Activated CD4-positive, alpha-beta T cell treated with anti-CD3 and anti-CD28 coated beads, Interleukin-2, amount 10 ng/mL, durations not matched to agents 7 days and 5 days (primary cell): ENCODE measurements at places on chromosomes 1 and 21. TPM values are rescaled to one million over a fixed set of nuclear protein-coding genes. Genes with fewer than 3 reads are reported as not detected.

The TNFSF4 gene
- 2.2 TPM for total RNA-seq

The TMEM54 gene
- not detected for total RNA-seq

The TFF2 gene
- total RNA-seq = not detected

The SLC1A7 gene
- total RNA-seq = not detected

The SLC25A24 gene
- total RNA-seq = 32.1 TPM

The ACTRT2 gene
- not detected for total RNA-seq
